ENCODE measurements at places on chromosomes 6 and 20.

GRCh38 chr6:141986457-141986856, 146.3 kb upstream of the GJE1 start:
- no peak for DNase-seq

GRCh38 chr20:63877755-63878470, 12.8 kb downstream of the TPD52L2 start:
- DNase-seq = no peak

- DNase-seq = no peak
Observed at GRCh38 chr20:7087803-7088202, 320.3 kb downstream of the BMP2 start.

DNA sequence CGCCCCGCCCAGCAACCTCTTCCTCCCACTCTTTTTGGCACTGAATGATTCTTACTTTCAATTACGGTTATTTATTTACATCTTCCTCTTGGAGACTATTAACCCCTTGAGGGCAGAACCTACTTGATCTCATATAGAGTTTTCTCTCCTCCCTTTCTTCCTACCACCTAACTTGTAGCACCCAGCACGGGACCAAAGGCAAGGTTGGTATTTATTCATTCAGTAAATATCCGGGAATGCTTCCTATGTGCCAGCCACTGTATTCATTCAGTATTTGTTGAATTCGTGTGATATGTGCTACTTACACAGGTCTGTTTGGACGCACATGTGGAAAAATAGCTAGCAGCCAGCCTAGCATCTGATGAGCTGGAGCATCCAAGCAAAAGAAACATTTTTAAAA, 1.3 kb upstream of the CNKSR3 start:
- no peak for DNase-seq

DNA sequence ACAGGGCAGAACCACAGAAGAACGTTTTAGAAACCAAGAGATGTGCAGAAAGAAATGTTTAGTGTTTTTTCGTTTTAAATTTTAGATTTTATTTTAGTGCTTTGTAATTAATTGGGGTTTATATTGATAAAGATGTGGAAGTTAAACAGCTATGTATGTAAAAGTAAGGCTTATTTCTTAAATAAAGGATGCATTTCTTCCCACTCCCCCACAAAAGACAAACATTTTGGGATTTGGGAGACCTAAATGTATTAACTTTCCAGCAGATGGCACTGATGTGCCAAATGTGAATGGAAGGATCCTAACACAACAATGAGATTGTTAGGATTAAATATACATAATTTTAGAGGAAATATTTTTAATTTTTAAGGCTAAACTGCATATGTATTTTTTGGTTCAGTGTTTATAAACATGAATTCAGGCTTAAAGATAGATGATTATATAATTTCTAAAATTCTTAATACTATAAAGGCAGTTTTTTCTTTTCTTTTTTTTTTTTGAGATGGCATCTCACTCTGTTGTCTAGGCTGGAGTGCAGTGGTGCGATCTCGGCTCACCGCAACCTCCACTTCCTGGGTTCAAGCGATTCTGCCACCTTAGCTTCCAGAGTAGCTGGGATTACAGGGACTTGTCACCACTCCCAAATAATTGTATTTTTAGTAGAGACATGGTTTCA, 12.0 kb downstream of the PFDN4 start:
- DNase-seq = no peak

Measured in trophoblast cell (in vitro differentiated cells and primary cell).